ENCODE measurements at places on chromosomes 2 and 18. TPM values are rescaled to one million over a fixed set of nuclear protein-coding genes. Genes with fewer than 3 reads are reported as not detected.

Gene HNMT
- 11.0 TPM for total RNA-seq

Gene GPR55
- not detected for total RNA-seq

Gene INHA
- total RNA-seq: 1.5 TPM

GRCh38 chr2:189439342-189439741 lies 1.9 kb upstream of the WDR75 start:
- no peak for DNase-seq

DNA sequence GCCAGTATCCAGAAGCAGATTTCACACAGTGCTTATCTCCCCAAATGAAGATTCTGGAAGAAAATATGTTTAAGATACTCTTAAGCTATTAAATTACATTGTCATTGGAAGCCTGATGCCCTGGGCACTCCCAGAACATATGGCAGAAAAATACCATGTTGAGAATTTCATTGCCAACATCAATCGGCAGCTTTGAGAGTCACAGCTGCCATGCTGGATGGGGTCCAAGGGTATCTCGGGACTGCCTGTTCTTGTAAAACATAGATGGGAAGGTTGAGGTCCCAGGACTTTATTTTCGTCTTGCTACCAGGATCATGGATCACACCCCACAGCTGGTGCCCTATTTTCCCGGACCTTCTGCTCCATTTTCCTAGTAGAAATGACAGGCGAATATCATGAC lies 632.5 kb downstream of the SUCLG1 start:
- no peak for DNase-seq

- no peak for DNase-seq
Observed at GRCh38 chr2:28751956-28752630, 463 bp downstream of the PPP1CB start.

- DNase-seq: no peak
Observed at GRCh38 chr2:170013802-170014551, 164.0 kb upstream of the MYO3B start.

GRCh38 chr2:62713837-62714236 lies 8.3 kb downstream of the EHBP1 start:
- no peak for DNase-seq

DNA sequence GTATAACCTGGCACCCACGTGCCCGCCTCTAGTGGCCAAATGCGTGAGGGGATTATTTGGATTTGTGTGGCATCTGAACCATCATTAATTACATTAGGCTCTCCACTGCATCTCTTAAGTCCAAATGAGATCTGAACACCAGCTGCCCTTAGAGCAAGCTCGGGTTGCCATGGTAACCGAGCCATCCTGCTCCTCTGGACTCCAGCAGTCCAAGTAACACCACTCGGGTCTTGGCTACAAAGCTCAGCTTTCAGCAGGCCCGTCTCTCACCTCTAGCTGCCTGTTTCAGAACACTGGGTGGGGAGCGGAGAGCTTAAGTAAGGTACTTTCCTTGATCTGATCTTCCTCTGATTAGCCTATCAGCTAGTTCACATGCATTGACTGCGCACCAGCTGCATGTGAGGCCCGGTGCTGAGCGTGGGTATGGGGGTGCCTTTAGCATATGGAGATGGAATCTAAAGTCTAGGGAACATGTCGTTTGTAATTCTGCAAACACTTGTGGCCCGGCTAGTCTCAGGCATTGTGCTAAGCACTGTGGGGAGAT lies 14.1 kb upstream of the CYS1 start:
- DNase-seq: no peak

Data from left ventricle myocardium superior (tissue), 1 donor.